ENCODE measurements at places on chromosomes 16 and 17.
A peak's percentile ranks its signal among the peaks of the same experiment; 100 is the strongest.

- peak overlapping the region; percentile 83 for H3K27ac ChIP-seq
- H3K36me3 ChIP-seq: peaks cover 2% of the 10 kb centered on the region
- H3K27me3 ChIP-seq: peaks cover 11% of the 10 kb centered on the region
- H3K4me1 ChIP-seq: peaks cover 89% of the 10 kb centered on the region
These were observed 1.7 kb downstream of the DEXI start for GRCh38 chr16:10940501-10941079.

- DNase-seq: no peak
- no peaks in the 10 kb centered on the region for H3K27me3 ChIP-seq
- H3K4me1 ChIP-seq: no peaks in the 10 kb centered on the region
- H3K36me3 ChIP-seq: no peaks in the 10 kb centered on the region
- no peak overlapping the region for H3K27ac ChIP-seq
These were observed 274.5 kb upstream of the ELAC2 start for GRCh38 chr17:13292291-13292690.

DNA sequence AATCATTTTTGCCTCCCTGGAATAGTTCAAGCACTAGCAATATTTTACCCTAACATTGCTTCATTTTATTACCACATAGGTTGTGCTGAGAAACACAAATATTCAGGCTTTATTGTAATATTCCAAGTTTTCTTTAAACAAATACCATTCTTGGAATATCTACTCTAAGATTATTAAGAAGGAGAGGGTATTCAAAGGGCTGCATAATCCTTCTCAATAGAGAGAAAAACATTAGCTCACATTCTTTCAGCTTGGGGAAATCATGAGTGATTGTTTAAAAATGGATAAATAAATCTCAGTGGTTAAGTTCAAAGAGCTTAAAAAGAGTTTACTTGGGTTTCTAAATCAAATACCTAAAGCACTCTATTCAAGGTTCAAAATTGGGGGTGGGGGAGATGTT is 111.9 kb upstream of the CORO6 start:
- H3K27me3 ChIP-seq: no peaks in the 10 kb centered on the region
- DNase-seq: no peak
- no peak overlapping the region for H3K4me3 ChIP-seq
- H3K27ac ChIP-seq: peak overlapping the region; percentile 20

DNA sequence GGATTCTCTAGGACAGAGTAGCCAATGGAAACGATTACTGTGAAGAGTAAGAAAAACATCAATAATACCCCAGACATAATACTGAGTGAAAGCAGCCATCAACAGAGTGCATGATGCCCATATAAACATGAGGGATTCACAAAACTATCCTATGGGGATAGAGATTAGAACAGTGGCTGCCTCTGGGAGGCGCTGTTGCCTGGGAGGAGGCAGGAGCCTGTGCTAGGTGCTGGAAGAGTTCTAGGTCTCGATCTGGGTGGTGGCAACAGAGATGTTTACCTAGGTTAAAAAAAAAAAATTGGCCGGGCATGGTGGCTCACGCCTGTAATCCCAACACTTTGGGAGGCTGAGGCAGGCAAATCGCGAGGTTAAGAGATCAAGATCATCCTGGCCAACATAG is 7.9 kb downstream of the FA2H start:
- no peaks in the 10 kb centered on the region for H3K36me3 ChIP-seq
- no peak overlapping the region for H3K27ac ChIP-seq
- DNase-seq: no peak
- H3K27me3 ChIP-seq: peaks cover 3% of the 10 kb centered on the region
- no peaks in the 10 kb centered on the region for H3K4me1 ChIP-seq
- no peak overlapping the region for H3K4me3 ChIP-seq

DNA sequence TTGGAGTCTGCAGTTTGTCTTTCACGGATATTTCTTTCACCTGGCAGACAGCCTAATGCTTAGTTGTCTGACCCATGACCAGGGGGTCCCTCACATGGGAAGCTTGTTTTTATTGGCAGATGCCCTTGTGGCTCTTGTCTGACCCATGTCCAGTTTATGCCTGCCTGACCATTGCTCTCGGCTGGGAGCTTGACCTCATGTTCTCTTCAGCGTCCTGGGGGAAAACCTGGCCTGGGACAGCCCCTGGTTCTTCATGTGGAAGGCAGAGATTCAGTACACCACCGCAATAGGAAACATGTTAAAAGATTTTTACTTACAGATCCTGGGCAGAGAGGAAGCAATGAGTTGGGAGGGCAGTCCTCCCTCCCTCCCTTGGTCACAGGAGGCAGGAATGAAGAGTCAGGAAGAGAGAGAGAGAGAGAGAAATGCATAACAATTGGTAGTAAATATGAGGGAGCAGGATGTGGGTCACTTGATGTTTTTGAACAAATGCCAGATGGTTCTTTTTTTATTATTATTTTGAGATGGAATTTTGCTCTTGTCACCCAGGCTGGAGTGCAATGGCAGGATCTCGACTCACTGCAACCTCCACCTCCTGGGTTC is 302.7 kb upstream of the MYOCD start:
- no peaks in the 10 kb centered on the region for H3K4me1 ChIP-seq
- H3K4me3 ChIP-seq: no peak overlapping the region
- peaks cover 2% of the 10 kb centered on the region for H3K27me3 ChIP-seq
- H3K36me3 ChIP-seq: no peaks in the 10 kb centered on the region
- no peak for DNase-seq

- H3K27ac ChIP-seq: no peak overlapping the region
- H3K4me1 ChIP-seq: no peaks in the 10 kb centered on the region
- H3K4me3 ChIP-seq: no peak overlapping the region
- peaks cover 6% of the 10 kb centered on the region for H3K27me3 ChIP-seq
- H3K36me3 ChIP-seq: no peaks in the 10 kb centered on the region
These were observed 219.7 kb downstream of the IRF8 start for GRCh38 chr16:86118467-86119307.

DNA sequence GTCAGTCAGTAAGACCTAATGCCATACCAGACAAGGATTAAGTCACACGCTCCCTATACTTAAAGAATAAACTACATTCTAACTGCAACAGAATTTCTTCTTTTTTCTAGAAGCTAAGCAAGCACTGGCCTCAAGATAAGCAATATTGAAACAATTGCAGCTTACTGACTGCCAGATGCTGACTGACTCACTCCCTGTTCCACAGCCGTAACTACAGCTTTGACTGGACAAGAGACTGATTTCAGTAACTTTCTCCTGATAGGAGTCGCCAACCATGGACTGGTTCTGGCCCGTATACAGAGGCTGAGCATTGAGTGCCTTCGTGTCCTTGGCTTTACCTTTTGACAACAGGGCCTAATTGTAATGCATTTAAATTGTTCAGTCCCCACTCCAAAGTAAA is 67.9 kb downstream of the TRIM37 start:
- no peaks in the 10 kb centered on the region for H3K4me1 ChIP-seq
- no peak overlapping the region for H3K4me3 ChIP-seq
- H3K27me3 ChIP-seq: no peaks in the 10 kb centered on the region
- H3K27ac ChIP-seq: no peak overlapping the region
- peaks cover 20% of the 10 kb centered on the region for H3K36me3 ChIP-seq

DNA sequence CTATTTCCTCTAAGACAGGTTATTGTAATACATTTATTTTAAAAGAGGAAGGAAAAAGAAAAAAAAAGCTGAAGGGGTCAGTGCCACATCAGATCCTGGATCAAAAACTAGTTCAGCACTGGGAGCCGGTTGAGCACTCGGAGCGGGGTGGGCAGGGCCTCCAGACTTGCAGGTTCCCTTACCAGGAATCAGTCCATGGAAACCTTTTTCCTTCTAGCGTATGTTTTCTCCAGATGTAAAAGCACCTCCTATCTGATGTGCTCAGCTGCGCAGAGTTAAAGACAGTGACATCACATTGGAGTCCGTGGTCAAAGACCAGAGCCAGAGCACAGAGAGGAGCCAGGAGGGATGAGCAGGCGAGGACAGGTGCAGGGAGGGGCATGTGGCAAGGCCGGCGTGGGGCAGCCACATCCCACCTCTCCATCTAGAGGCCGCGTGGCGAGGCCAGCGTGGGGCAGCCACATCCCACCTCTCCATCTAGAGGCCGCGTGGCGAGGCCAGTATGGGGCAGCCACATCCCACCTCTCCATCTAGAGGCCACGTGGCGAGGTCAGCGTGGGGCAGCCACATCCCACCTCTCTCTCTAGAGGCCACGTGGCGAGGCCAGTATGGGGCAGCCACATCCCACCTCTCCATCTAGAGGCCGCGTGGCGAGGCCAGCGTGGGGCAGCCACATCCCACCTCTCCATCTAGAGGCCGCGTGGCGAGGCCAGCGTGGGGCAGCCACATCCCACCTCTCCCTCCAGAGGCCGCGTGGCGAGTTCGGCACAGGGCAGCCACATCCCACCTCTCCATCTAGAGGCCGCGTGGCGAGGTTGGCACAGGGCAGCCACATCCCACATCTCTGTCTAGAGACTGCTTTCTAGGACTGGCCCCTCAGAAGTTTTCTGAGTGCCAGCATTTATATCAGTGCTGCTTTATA is 166.8 kb upstream of the CHMP6 start:
- no peaks in the 10 kb centered on the region for H3K4me1 ChIP-seq
- no peak for DNase-seq
- peaks cover 3% of the 10 kb centered on the region for H3K27me3 ChIP-seq
- H3K4me3 ChIP-seq: no peak overlapping the region
- no peak overlapping the region for H3K27ac ChIP-seq
- peaks cover 9% of the 10 kb centered on the region for H3K36me3 ChIP-seq

GRCh38 chr17:82679586-82680465 is 18.7 kb downstream of the RAB40B start:
- no peak overlapping the region for H3K27ac ChIP-seq
- H3K36me3 ChIP-seq: peaks cover 7% of the 10 kb centered on the region

DNA sequence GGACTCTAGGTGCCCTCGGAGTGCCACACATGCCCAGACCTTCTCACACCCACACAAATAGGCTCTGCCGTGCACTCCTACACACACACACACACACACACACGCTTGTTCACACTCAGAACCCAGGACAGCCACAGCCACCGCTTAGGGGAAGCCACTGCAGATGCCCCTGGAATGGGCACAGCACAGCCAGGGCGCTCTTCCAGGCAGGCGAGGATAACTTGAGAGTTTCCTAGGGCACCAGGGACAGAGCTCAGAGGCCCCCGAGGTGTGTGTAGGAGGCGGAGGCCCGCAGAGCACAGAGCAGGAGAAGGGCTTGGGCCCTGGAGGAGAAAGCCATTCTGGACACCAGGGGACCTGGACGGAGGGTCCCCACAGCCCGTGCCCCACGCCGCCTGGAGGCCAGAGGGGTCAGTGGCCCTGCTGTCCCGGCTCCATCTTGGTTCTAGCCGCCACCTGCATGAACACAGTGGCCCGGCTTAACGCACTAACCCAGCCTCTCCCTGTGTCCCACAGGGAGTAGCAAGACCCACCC is 21.0 kb downstream of the TRARG1 start:
- no peaks in the 10 kb centered on the region for H3K36me3 ChIP-seq
- DNase-seq: no peak
- peaks cover 10% of the 10 kb centered on the region for H3K27me3 ChIP-seq
- H3K4me3 ChIP-seq: no peak overlapping the region
- peaks cover 31% of the 10 kb centered on the region for H3K4me1 ChIP-seq
- no peak overlapping the region for H3K27ac ChIP-seq

GRCh38 chr16:83328936-83329335 is 478.8 kb upstream of the HSBP1 start:
- H3K4me1 ChIP-seq: no peaks in the 10 kb centered on the region
- H3K36me3 ChIP-seq: no peaks in the 10 kb centered on the region
- H3K4me3 ChIP-seq: no peak overlapping the region
- H3K27ac ChIP-seq: no peak overlapping the region
- H3K27me3 ChIP-seq: peaks cover 11% of the 10 kb centered on the region
- DNase-seq: no peak

GRCh38 chr16:66131156-66131807 is 235.2 kb upstream of the CDH5 start:
- peaks cover 10% of the 10 kb centered on the region for H3K27me3 ChIP-seq
- H3K4me3 ChIP-seq: no peak overlapping the region
- DNase-seq: no peak
- H3K27ac ChIP-seq: no peak overlapping the region
- peaks cover 7% of the 10 kb centered on the region for H3K4me1 ChIP-seq

DNA sequence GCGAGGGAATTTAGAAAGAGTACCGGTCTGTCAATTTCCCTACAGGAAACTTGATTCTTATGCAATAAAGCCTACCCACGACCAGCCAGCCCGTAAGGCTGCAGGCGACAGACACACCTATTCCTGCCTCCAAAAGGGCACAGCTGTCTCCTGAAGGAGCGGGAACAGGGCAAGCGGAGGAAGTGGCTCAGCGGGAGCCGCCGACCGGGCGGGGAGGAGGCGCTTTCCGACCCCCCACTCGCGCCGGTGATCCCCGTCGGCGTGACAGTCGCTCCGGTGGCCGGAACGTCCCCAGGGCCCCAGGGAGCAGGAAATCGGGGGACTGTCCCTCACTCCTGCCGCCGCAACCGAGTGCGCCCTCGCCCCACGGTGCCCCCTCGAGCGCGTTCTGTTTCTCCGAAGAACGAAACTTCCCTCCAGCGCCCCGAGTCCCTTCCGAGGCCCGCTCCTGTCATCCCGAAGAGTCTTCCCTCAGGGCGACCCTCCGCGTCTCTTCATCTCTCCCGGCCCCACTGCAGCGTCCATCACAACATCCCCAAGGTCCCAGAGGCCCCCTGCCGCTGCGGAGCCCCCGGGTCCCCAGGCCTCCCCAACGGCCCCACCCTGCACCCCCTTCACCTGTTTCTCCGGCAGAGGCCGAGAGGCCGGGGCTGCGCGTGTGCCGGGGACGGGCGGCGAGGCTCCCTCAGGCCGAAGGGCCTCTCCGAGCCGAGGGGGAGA is 421 bp downstream of the STAT3 start:
- peak overlapping the region; percentile 97 for H3K4me3 ChIP-seq
- peak overlapping the region; percentile 100 for H3K27ac ChIP-seq
- no peaks in the 10 kb centered on the region for H3K36me3 ChIP-seq

GRCh38 chr16:50152351-50152806 is 727 bp upstream of the TENT4B start:
- peak; percentile 81 for DNase-seq
- H3K27ac ChIP-seq: peak overlapping the region; percentile 95
- H3K36me3 ChIP-seq: no peaks in the 10 kb centered on the region
- peak overlapping the region; percentile 91 for H3K4me3 ChIP-seq
- peaks cover 18% of the 10 kb centered on the region for H3K27me3 ChIP-seq

DNA sequence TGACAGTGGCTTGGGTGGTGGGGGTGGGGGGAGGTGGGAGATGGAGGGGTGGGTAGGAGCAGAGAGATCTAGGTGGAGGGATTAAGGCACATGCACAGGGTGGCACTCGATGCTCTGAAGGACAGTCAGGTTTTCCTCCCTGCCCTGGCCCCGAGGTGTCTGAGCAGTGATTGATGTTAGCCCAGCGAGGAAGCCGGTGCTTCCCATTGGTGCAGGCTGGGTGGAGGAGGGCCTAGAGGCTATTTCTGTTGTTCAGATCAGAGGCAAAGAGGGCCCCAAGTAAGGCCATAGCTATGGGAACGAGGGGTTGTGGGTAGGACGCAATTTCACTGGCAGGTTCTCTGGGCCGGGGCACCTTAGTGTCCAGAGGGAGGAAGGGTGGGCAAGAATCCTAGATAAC is 23.1 kb downstream of the CACNA1G start:
- H3K27me3 ChIP-seq: peaks cover 1% of the 10 kb centered on the region
- H3K4me1 ChIP-seq: no peaks in the 10 kb centered on the region
- H3K36me3 ChIP-seq: no peaks in the 10 kb centered on the region

GRCh38 chr17:36855459-36855858 is 81.8 kb upstream of the LHX1 start:
- no peaks in the 10 kb centered on the region for H3K4me1 ChIP-seq
- no peaks in the 10 kb centered on the region for H3K27me3 ChIP-seq
- H3K36me3 ChIP-seq: no peaks in the 10 kb centered on the region

GRCh38 chr16:8967132-8967821 is 3.6 kb upstream of the USP7 start:
- DNase-seq: no peak
- H3K4me1 ChIP-seq: peaks cover 13% of the 10 kb centered on the region
- H3K27me3 ChIP-seq: peaks cover 11% of the 10 kb centered on the region
- H3K36me3 ChIP-seq: no peaks in the 10 kb centered on the region

GRCh38 chr17:8869114-8869815 is 1.8 kb upstream of the PIK3R6 start:
- peak overlapping the region; percentile 34 for H3K4me3 ChIP-seq
- H3K4me1 ChIP-seq: peaks cover 46% of the 10 kb centered on the region
- peaks cover 2% of the 10 kb centered on the region for H3K27me3 ChIP-seq
- DNase-seq: no peak
- no peaks in the 10 kb centered on the region for H3K36me3 ChIP-seq
- peak overlapping the region; percentile 35 for H3K27ac ChIP-seq
